ENCODE measurements at places on chromosomes 11 and 22. TPM values are rescaled to one million over a fixed set of nuclear protein-coding genes. Genes with fewer than 3 reads are reported as not detected.
A peak's percentile ranks its signal among the peaks of the same experiment; 100 is the strongest.

DNA sequence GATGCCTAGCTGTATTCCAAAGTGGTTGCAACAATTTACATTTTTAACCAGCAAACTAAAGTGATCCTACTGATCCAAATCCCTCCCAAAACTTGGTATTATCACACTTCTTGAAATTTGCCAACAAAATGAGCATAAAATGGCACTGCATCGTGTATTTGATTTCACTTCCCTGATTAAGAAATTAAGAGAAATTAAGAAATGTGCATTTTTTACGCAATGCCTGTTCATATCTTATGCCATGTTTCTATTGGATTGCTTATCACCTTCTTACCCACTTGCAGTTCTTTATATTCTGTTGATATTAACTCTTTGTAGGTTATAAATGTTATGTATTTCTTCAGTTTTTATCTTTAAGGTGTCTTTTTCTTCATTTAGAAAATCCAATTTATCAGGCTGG lies 80.6 kb downstream of the DENND5A start:
- no peak for DNase-seq

DNA sequence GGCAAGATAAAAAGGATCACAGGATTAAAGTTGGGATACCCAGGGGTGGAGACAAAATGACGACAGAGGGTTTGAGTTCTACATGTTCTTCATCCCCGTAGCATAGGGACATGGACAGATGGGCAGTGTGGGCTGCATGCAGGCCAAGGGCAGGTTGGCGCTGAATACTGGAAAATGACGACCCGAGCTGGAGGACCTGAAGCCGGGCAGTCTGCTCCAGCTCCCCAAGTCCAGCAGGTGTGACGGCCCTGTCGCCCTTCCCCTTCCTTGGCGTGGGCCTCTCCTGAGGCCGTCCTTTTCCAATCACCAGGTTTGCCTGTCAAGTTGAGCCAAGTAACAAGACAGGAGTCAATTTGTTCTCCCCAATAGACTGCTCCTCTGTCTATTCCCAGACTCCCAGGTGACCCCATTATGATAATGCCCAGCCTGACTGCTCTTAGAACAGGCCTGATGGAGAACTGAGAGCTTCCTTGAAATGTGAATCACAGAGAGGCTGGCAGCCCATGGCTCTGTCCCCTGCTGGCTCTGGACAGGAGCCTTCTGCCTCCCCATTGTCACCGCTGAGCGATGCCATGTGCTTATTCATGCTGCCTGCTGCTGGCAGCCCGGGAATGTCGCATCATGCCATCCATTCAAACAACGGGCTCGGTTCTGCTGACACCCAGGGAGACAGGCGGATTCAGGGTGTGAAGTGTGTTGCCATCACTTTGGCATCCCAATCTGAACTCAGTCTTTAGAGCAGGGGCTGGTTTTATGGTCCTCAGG lies 392.1 kb downstream of the NTM start:
- DNase-seq = peak; percentile 50

- no peak for DNase-seq
Observed at GRCh38 chr11:132648851-132649250, 883.5 kb downstream of the OPCML start.

DNA sequence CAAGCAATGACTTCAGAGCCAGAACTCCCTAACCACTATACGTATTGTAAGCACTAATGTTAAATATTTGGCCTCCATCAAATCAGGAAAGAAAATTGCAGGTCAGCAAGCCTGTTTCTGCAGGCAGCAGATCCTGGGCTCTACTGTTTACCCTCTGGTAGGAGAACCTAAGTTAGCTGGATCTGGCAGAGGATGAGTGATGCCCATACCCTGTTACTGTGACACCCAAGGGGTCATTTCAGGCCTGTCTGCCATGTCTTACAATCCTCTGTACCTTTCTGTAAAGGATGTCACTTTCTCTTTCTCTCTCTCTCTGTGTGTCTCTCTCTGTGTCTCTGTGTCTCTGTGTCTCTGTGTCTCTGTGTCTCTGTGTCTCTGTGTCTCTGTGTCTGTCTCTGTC lies 106.9 kb downstream of the CSNK2A3 start:
- DNase-seq = no peak

DNA sequence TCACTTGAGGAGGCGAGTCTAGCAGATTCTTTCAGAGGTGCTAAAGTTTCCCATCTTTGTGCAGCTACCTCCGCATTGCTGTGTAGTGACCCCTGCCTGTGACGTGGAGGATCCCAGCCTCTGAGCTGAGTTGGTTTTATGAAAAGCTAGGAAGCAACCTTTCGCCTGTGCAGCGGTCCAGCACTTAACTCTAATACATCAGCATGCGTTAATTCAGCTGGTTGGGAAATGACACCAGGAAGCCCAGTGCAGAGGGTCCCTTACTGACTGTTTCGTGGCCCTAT lies 8.9 kb upstream of the SAMM50 start:
- DNase-seq = no peak

- DNase-seq = no peak
Observed at GRCh38 chr22:29139965-29140782, 65.5 kb upstream of the EMID1 start.

GRCh38 chr22:50556703-50557102 lies 6.0 kb downstream of the SYCE3 start:
- DNase-seq = no peak

DNA sequence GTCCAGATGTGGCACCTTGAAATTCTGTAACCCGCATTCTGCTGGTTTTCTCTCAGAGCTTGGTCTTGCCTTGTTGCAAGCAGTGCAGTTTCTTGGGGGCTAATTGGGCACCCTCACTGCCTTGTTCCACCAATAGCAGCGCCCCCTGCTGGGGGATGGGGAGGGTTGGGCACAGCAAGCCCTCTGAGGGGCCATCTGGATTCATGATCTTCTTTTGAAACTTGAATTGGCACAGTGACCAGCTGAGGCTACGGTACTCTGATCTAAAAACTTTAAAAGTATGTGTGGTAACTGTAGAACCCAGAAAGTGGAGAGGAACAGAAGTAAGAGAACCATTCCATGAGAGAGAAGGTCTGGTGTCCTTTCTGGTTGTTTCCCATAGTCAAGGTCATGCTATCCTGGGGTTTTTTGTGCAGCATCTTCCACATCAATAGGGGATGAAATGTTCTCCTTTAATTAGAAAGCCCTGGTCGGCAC lies 64.2 kb downstream of the MED15 start:
- DNase-seq = no peak

DNA sequence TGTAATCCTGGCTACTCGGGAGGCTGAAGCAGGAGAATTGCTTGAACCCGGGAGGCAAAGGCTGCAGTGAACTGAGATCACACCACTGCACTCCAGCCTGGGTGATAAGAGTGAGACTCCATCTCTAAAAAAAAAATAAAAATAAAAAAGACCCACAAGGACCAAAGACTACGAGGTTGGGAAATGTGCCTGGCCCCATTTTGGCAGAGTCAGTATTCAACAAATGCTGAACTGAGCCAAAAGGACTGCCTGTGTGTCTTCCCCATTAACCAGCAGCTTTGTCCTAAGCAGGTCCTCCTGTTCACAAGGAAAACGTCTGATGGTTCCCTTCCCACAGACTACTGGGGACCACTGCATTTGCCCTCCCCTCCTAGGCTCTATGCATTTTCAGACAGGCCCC lies 27.6 kb downstream of the ADORA2A start:
- peak; percentile 39 for DNase-seq

- no peak for DNase-seq
Observed at GRCh38 chr11:107496011-107496410, 38.4 kb upstream of the CWF19L2 start.

Gene WNT11
- total RNA-seq = 7.1 TPM

Gene LRP5
- total RNA-seq = 61.6 TPM

Gene CRYBB2
- total RNA-seq = not detected

Gene TCN1
- not detected for total RNA-seq

Gene ROBO4
- total RNA-seq = 13.8 TPM

Gene ART1
- not detected for total RNA-seq

Gene LDHAL6A
- total RNA-seq = not detected
